GM23248 (cell line): ENCODE measurements at places on chromosomes 3 and 15. TPM values are rescaled to one million over a fixed set of nuclear protein-coding genes. Genes with fewer than 3 reads are reported as not detected.
A peak's percentile ranks its signal among the peaks of the same experiment; 100 is the strongest.

TP63 gene
- total RNA-seq: not detected in 2 replicates

ZNF80 gene
- total RNA-seq: not detected in 2 replicates

LINGO1 gene
- not detected in 2 replicates for total RNA-seq

CHRNB4 gene
- total RNA-seq: not detected in 2 replicates

HTR3E gene
- not detected in 2 replicates for total RNA-seq

UTS2B gene
- under 0.01 and 0.22 TPM in 2 replicates for total RNA-seq

AQP9 gene
- total RNA-seq: not detected in 2 replicates

PP2D1 gene
- not detected in 2 replicates for total RNA-seq

GLDN gene
- total RNA-seq: 0.25 and 2.8 TPM in 2 replicates

ZNF619 gene
- total RNA-seq: 3.2 and 4.4 TPM in 2 replicates

ARHGAP31 gene
- total RNA-seq: 14.0 and 15.3 TPM in 2 replicates

A4GNT gene
- not detected in 2 replicates for total RNA-seq

CHMP2B gene
- 53.1 and 59.3 TPM in 2 replicates for total RNA-seq

DNA sequence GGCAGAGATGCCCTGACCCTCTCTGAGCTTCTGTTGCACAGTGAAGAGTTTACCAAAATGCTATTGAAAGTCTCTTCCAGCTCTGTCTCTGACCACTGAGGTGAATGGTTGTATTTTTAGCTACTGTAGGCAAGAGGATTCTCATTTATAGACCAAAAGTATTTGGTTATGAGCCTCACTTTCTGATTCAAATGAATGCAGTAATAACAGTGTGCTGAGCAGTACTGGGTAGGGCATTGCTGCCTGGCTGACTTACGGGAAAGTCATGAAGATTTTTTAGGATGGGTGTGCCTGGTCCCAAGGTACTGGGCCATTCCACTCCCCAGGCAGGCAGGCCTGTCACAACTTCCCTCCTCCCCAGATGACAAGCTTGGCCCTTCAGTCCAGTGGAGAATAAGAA lies 15.5 kb downstream of the PLA1A start:
- DNase-seq: no peak

- DNase-seq: no peak
These were observed 406.2 kb downstream of the ROBO2 start for GRCh38 chr3:77446084-77446483.

DNA sequence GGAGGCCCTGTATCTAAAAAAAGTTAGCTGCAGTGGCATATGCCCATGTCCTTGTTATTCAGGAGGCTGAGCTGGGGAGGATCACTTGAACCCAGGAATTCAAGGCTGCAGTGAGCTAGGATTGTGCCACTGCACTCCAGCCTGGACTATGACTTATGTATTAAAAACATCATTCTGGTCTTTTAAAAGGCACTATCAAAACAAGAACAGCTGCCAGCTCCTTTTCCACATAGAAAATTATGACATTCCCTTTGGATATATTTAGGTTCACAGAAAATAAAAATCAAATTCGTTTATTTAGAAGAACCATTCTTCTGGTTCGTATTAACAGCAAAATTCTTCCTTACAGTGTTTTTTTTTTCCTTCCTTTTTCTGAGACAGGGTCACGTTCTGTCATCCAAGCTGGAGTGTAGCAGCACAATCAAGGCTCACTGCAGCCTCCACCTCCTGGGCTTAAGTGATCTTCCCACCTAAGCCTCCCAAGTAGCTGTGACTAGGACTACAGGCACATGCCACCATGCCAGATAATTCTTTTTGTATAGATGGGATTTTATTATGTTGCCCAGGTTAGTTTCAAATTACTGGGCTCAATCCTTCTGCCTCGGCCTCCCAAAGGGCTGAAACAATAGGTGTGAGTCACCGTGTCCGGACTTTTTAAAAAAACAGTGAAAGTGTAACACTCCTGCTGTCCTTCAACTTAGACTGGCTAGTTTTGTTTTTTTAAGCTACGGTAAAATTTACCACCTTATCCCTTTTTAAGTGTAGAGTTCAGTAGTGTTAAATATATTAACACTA lies 13.9 kb downstream of the ICE2 start:
- DNase-seq: no peak

- DNase-seq: peak; percentile 36
These were observed 16.2 kb upstream of the CHD2 start for GRCh38 chr15:92883876-92884435.

DNA sequence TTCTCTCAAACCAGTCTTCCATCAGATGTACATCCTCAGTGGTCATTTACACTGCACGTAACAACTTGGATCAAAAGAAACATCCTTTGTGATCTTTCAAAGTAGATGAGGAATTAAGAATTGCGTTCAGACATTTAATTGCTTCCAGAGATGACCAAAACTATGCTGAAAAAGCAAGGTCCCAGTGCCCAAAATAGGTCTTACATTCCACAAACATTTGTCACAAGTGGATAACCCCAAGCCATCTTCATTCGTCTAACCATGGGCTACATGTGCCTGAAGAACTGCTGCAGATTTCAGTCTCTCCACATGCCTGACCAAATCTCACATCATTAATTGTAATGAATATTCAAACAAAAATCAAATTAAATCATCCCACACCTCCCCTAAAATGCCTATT lies 273.6 kb downstream of the SHOX2 start:
- DNase-seq: peak; percentile 65

DNA sequence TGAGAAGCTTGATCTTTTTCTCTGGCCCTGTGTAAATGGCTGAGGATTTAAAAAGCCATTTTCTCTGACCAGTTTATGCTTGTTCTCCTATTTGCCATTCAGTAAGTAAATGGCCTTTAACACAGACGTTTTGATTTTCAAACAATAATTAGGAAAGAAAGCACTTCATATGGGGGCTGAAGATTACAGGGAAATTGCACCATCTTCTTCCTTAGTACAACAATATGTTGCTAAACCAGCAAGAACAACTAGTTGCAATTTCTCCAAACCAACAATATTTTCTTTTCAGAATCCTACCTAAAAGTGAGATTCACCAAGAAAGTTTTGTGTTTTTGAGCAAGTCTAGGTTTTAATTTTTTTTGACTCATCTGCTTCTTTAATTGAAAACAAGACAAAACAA lies 80.5 kb upstream of the CCNL1 start:
- no peak for DNase-seq

GRCh38 chr3:67016522-67017080 lies 18.5 kb downstream of the KBTBD8 start:
- DNase-seq: no peak

- DNase-seq: no peak
These were observed 4.0 kb downstream of the LPP start for GRCh38 chr3:188157971-188158370.

GRCh38 chr3:127711896-127712295 lies 39.1 kb downstream of the ABTB1 start:
- no peak for DNase-seq

DNA sequence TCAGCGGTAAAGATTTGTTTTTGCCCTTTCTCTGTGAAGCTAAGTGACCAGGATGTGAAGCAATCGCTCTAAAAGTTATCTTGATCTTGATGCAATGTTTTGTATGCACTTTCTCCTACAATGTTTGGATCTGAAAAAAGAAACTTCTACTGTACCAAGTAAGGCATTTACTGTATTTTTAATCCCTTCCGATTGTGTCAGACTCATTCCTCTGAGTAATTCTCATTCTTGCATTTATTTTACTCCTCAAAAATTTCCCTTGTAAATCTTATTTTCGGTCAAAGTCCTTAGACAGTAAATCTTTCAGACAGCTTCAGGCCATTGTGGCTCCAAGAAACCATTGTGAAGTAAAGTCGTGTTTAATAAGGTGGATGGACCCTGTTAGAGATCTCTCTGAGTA lies 141.9 kb downstream of the TP63 start:
- peak; percentile 80 for DNase-seq

GRCh38 chr3:182713743-182714517 lies 79.4 kb upstream of the ATP11B start:
- peak; percentile 80 for DNase-seq

DNA sequence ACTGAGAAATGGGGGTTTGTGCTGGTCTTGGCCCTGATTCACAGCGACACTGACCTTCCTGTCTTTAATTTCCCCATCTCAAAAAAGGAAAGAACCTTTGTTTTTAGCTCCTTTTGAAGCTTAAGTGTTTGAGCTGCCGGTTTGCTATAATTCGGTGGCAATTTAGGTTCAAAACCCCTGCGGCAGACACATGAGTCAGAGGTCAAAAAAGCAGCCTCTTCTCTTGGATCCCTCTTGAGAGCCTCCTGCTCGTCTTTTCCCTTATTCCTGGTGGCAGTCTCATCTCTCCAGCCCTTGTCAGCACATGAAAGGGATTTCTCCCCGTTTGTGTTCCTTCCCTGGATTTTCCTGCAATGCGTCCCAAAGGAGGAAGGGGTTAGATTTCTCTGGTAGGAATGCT lies 64.5 kb downstream of the GRIP2 start:
- no peak for DNase-seq

DNA sequence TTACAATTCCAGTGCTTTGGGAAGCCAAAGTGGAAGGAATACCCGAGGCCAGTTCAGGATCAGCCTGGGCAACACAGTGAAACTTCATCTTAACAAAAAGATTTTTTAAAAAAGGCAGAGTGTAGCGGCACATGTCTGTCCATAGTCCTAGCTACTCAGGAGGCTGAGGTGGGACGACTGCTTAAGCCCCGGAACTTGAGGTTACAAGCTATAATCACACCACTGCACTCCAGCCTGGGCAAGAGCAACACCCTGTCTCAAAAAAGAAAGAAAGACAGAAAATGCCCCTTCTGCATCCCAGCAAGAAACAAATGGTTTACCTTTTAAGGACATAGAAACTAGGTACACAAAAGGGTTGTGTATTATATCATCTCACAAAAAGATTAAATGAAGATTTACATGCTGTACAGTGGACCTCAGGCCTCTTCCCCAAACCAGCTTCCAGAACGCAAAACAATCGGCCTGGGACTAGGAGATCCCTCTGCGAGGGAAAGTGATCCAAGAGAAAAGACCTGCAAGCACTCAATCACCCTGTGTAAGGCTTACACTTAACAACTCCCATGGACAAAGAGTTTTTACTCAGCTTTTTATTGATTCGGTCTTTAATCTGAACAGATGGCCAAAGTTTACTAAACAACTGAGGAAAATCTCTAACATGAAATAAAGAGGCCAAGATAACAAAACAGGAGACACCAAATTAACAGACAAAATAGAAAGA lies 21.2 kb downstream of the TFDP2 start:
- DNase-seq: no peak

- DNase-seq: no peak
These were observed 56.3 kb downstream of the APBA2 start for GRCh38 chr15:28942046-28942445.

- DNase-seq: no peak
These were observed 160.9 kb downstream of the SLCO3A1 start for GRCh38 chr15:92014281-92015030.

GRCh38 chr3:125136515-125136914 lies 76.0 kb downstream of the SLC12A8 start:
- no peak for DNase-seq

DNA sequence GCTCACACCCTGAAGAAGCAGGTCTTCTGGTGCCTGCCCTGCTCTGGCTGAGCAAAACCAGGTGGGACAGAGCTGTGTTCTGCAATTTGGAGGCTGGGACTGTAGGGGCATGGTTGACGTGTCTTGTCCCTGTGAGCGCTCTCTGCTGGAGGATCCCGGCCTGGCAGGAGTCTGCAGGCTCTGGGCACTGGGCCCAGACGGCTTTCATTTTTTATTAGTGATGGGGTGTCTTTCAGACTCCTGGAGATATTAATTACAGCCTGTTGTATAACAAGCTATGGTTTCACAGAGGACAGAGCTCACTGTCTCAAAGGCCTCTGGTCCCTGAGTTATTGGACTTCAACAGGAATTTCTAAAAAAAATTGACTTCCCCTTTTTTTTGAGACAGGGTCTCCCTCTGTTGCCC lies 29.5 kb upstream of the ZNF710 start:
- peak; percentile 78 for DNase-seq

- DNase-seq: peak; percentile 46
These were observed 900.1 kb downstream of the ROBO1 start for GRCh38 chr3:78867409-78868372.

- no peak for DNase-seq
These were observed 30.1 kb upstream of the MANF start for GRCh38 chr3:51354731-51355615.

DNA sequence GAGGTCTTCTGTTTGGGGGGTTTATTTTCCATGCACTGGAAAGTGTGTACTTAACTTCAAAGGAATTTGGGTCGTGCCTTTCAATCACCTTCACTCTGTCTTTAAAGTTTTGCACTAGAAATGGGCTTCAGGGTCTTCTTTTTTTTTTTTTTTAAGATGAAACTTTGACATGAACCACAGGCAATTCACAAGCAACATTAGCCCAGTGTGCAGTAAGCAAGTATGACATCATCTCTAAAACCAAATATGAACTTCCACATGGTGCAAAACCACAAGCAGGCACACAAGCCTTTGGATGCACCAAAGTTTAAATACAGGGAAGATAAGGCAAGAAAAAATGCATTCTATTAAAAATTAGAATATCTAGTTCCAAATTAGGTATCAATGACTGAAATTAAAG lies 381.9 kb downstream of the ERC2 start:
- peak; percentile 36 for DNase-seq
